Anterior cingulate cortex (tissue), 58 donors: ENCODE measurements at places on chromosomes 3 and 15.

- no peak for DNase-seq
These were observed 63.2 kb downstream of the CFAP20DC start for GRCh38 chr3:58986654-58987053.

- DNase-seq = no peak
These were observed 336.9 kb downstream of the SLC9A9 start for GRCh38 chr3:143511174-143511879.

- DNase-seq = no peak
These were observed 11.2 kb downstream of the SCAP start for GRCh38 chr3:47464588-47464987.

DNA sequence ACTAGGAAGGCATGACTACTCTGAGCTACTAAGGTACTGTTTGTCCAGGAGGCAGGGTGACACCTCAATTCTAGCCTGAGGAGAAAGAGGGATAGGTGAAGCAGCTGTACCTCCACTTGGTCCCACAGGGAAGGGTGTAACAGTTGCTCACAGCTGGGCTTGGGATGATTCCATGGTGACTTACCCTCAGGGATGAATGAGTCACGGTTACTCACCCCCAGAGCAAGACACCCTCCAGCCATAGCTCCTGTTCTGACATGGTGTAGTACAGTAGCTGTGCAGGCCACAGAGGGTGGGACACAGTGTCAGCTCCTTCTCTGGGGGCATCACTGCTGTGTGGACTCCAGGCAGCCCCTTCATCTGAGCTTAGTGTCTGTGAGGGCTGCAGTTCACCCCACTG, 868.6 kb upstream of the SEMA6D start:
- DNase-seq = no peak

DNA sequence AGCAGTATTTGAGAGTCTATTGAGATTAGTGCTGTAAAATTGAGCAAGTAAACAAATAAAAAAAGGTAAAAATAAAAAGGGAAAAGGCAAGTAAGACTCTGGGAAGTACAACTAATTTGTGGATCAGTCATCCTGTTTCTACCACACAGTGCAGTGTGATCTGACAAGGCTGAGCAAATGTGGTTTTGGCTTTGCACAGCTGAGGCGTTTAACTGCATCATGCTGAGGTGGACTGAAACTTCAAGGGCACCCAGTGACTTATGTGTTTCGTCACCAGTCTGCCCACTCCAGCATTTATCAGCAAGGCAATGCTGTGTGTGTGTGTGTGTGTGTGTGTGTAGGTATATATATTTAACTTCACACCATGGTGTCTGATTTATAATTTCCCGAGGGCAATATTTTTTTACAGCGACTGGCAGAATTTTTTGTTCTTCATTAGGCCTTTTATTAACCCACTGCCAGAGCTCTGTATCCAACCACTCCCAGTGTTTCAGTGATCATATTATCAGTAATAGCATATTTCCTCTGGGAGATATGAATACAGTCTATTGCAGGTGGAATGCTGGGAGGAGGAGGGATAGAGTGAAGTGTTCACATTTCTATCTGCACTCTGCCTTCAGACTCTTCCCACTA, 131.5 kb upstream of the SATB1 start:
- DNase-seq = no peak

GRCh38 chr3:46300461-46300789, 53.5 kb upstream of the CCR2 start:
- no peak for DNase-seq

GRCh38 chr3:37054370-37054769, 61.1 kb downstream of the MLH1 start:
- DNase-seq = no peak

- DNase-seq = no peak
These were observed 140.9 kb downstream of the ADAMTS9 start for GRCh38 chr3:64546856-64547255.

- no peak for DNase-seq
These were observed 22.3 kb upstream of the FLNB start for GRCh38 chr3:57985984-57986246.

- DNase-seq = no peak
These were observed 184.1 kb upstream of the GPR149 start for GRCh38 chr3:154614078-154614477.
